Stimulated activated CD4-positive, alpha-beta T cell treated with anti-CD3 and anti-CD28 coated beads, Interleukin-15, amount 100 ng/mL, for 1 hour (primary cell): ENCODE measurements at places on chromosomes 4 and X.

DNA sequence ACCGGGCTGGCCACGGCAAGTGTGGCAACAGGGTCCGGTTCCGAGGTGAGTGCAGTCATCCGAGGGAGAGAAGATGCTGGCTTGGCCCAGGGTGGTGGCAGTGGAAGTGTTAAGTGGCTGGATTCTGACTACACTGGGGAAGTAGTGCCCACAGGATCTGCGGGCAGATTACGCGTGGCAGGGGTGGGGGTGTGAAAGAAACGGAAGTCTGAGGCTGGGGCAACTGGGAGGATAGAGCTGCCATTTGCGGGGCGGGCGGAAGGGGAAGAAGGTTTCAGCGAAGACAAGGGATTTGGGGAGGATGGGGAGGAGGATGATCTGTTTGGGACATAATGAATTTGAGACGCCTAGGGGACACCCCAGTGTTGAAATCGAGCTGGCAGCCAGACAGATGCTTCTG lies 5.3 kb downstream of the RS1 start:
- DNase-seq, result no peak

- no peak for DNase-seq
Observed at GRCh38 chr4:79588679-79589078, 180.7 kb upstream of the GK2 start.

DNA sequence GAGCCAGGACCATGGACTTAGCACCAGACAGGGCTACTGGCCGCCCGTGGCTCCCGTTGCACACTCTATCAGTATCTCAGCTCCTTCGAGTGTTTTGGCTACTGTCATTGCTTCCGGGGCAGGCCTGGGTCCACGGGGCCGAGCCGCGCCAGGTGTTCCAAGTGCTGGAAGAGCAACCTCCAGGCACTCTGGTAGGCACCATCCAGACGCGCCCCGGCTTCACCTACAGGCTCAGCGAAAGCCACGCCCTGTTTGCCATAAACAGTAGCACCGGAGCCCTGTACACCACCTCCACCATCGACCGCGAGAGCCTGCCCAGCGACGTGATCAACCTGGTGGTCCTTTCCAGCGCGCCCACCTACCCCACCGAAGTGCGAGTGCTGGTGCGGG lies 1.6 kb downstream of the FAT4 start:
- DNase-seq, result no peak

DNA sequence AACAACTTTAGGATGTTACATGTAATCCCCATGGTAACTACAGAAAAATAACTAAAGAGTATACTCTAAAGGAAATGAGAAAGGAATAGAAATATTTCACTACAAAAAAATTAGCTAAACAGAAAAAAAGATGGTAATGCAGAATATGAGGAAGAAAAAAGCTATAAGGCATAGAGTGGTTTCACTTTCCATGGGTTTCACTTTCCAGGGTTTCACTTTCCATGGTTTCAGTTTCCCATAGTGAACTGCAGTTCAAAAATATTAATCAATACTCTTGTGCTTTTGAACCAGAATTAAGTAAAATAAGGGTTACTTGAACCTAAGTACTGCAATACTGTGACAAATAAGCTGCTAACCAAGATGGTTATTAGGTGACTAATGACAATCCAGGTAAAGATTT lies 42.0 kb downstream of the NPFFR2 start:
- DNase-seq, result no peak

- no peak for DNase-seq
Observed at GRCh38 chr4:184845367-184846021, 19.7 kb upstream of the ACSL1 start.

GRCh38 chrX:25017667-25018247 lies 2.0 kb upstream of the ARX start:
- DNase-seq, result no peak

- no peak for DNase-seq
Observed at GRCh38 chrX:131987252-131987651, 35.9 kb upstream of the STK26 start.

DNA sequence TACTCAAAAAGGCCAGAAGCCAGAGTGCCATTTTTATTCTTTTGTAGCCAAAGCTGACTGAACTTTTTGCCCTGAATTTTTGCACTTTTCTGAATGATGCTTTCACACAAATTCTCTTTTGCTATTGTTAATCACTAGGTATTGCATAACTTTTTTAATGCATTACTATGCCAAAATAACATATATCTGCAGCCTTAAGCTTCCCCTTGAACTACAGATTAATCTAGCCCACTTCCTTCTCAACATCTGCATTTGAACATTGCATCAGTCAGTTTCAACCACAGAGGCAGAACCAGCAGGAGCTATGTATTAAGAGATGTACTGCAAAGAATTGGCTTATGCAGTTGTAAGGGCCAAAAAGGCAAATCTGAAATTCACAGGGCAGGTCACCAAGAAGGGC lies 197.6 kb upstream of the GYPA start:
- no peak for DNase-seq

GRCh38 chr4:36476135-36476534 lies 194.7 kb downstream of the DTHD1 start:
- no peak for DNase-seq

- DNase-seq, result no peak
Observed at GRCh38 chr4:66539745-66540144, 869.5 kb upstream of the EPHA5 start.

GRCh38 chr4:184983672-184984356 lies 34.5 kb upstream of the HELT start:
- DNase-seq, result peak; percentile 51

DNA sequence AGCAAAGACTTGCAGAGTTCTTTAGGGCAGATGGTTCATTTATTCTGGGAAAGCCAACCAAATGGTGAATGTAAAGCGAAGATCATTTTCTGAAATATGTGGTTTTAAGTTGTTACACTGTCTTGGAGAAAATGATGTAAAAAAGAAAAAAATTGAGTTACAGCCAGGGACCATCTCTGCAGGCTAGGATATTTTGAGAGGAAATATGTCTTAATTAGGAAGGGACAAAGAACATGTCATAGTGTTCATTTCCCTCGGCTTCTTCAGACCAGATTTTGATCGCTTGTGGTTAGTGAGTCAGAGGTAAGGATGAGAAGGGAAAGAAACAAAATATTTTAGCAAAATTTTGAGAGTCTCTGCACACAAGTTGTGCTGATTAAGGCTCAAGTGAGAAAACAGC lies 59.0 kb upstream of the C1QTNF7 start:
- no peak for DNase-seq

DNA sequence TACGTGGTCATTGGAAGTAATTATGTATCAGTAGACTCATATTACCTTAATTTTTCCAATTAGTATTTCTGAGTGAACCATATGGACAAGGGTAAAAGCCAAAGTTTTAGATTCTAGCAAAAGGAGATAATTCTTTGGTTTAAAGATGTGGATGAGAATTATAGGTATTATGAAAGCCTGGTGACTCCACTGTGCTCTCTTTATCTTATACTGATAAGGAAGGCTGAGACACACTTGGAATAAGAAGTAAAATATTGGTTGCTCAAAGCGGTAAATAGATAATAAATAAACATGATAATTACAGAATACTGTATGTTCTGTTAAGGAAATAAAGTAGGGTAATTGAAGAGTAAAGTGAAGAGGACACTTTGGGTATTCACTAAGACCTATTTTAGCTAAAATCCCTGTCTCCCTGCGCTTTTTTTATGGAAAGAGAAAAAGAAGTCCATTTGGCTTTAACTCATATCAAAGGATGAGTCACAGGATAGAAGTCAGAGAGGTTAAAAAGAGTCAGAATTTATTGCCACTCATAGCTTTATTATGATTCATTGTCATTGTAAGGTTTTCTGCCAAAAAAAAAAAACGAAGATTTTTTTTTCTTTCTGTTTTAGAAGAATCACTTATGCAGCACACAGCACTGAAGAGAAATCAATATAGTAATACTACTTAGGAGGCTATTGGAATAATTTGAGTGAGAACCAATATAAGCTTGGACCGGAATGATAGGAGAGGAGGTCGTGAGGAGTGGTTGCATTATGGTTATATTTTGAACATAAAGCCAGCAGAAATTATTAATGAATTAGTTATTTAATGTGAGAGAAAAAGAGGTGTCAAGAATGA lies 2463.1 kb downstream of the ARAP2 start:
- no peak for DNase-seq

- DNase-seq, result no peak
Observed at GRCh38 chrX:22139822-22140221, 107.7 kb downstream of the PHEX start.

GRCh38 chr4:47500776-47501175 lies 15.7 kb downstream of the ATP10D start:
- no peak for DNase-seq

GRCh38 chr4:158722291-158722916 lies 792 bp downstream of the PPID start:
- DNase-seq, result no peak

DNA sequence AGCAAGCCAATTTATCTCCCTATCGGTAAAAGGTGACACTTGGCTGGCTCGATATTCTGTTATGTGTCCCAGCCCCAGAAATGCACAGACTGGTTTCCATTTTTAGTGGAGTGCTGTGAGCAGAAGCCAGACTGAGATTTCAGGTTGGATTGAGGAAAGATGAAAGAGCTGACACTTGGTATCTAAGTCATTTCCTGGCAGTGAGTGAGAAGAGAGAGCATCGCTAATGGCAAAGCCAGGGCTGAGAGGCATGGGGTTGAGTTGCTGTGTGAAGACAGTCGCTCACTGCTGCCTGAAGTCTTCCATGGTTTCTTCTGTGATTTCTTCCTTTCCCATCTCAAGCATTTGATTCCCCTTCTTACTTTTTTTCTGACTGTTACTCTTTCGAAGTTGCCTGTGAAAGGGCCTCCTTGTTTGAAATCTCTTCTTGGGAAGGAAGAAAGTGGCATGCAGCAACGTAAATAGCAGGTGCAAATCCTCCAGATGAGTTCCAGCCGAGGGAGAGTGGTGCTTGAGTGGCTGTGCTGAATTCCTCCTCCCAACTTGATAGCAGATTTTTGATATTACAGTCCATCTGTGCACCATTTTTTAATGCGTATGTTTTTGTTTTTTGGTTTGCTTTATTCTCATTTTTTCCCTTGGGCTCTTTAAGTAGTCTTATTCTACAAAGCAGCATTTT lies 109.2 kb upstream of the LIMCH1 start:
- no peak for DNase-seq

- peak; percentile 12 for DNase-seq
Observed at GRCh38 chr4:101730291-101731117, 60.0 kb upstream of the BANK1 start.

DNA sequence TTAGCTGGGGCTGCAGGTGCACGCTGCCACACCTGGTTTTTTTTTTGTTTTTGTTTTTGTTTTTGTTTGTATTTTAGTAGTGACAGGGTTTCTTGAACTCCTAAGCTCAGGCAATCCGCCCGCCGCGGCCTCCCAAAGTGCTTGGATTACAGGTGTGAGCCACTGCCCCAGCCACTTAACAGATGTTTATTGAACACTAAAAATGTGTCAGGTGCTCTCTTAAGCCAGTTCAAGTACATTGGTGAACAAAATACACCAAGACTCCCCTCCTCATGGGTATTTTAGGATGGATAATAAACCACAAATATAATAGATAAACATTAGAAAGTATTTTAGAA lies 69.9 kb downstream of the TRAPPC11 start:
- no peak for DNase-seq

DNA sequence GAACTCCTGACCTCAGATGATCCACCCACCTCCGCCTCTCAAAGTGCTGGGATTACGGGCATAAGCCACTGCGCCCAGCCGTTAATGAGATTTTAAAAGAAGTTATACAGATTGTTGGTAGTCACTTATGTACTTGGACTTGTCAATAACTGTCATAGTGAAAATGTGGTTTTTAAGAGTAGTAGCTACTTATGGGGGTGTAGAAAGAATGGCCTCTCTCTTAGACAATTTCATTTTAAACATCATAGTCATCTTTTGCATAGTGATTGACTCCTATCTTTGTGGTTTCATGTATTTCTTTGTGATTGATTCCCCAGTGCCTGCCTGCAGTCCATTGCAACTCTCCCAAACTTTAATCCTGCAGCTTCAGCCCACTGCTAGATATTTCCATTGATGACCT lies 17.4 kb downstream of the FAM199X start:
- DNase-seq, result no peak

DNA sequence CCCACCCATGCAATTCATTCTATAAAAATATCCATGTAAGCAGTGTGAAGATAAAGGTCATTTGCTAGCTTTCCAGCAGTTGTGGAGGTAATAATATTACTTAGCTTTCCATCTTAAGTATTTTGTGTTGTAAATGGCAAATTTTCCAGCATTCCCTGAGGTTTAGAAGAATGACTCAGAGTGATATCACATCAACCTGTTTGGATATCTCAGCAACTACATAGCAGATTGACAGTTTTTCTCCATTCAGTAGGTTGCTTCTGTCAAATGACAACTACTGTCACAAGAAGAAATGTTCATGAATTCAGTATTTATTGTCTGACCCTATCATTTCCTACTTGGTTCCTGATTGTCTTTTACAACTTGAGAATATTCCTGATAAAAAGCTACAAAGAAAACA lies 434.9 kb upstream of the GALNTL6 start:
- DNase-seq, result no peak

- DNase-seq, result no peak
Observed at GRCh38 chrX:1196436-1196835, 16.0 kb downstream of the CRLF2 start.

DNA sequence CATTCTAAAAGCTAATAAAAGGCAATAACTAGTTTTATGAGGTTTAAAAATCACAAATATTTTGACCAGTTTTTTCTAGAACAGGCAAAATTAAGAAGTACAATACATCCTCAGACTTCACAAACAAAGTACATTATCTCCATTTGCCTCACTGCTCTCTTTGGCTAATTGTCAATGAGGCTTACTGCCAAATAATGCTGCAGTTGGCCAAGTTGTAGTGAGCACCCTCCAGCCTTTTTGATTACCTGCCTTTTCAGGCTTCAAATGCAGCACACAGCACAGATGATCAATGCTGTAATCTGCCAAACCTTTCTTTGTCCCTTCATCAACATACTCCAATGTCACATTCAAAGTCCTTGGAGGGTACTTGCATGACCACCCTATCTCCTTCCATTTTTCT lies 605.2 kb downstream of the KLHL13 start:
- no peak for DNase-seq

GRCh38 chr4:176273736-176274135 lies 4.7 kb upstream of the ASB5 start:
- no peak for DNase-seq

GRCh38 chr4:26762650-26763049 lies 98.0 kb upstream of the STIM2 start:
- no peak for DNase-seq

DNA sequence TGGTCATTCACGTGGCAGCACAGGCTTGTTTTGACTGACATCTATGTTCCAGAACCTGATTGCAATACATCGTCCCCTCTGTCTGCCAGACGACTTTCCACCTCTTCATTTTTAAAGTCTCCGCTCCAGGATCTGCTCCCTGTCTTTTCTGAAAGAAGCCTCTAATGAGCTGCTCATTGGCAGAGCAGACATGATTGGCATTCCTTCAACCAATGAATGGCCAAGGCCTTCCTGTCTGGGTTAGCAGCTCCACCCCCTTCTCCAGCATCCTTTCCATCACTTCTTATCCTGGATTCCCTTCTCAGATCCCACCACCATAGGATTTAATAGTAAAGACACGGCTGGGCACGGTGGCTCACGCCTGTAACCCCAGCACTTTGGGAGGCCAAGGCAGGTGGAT lies 202.7 kb upstream of the KLF3 start:
- no peak for DNase-seq
